ENCODE measurements at places on chromosomes 16 and 17. TPM values are rescaled to one million over a fixed set of nuclear protein-coding genes. Genes with fewer than 3 reads are reported as not detected.

GRCh38 chr17:64001763-64002529 is 3.8 kb downstream of the PRR29 start:
- peaks cover 2% of the 10 kb centered on the region for H3K36me3 ChIP-seq
- H3K27ac ChIP-seq, result peak overlapping the region; percentile 59
- DNase-seq, result no peak
- H3K27me3 ChIP-seq, result no peaks in the 10 kb centered on the region
- no peak overlapping the region for H3K4me3 ChIP-seq

GRCh38 chr16:19885451-19886072 is 914 bp upstream of the GPRC5B start:
- no peak for DNase-seq
- peak overlapping the region; percentile 94 for H3K4me3 ChIP-seq
- H3K27me3 ChIP-seq, result peaks cover 26% of the 10 kb centered on the region
- H3K36me3 ChIP-seq, result peaks cover 3% of the 10 kb centered on the region

DNA sequence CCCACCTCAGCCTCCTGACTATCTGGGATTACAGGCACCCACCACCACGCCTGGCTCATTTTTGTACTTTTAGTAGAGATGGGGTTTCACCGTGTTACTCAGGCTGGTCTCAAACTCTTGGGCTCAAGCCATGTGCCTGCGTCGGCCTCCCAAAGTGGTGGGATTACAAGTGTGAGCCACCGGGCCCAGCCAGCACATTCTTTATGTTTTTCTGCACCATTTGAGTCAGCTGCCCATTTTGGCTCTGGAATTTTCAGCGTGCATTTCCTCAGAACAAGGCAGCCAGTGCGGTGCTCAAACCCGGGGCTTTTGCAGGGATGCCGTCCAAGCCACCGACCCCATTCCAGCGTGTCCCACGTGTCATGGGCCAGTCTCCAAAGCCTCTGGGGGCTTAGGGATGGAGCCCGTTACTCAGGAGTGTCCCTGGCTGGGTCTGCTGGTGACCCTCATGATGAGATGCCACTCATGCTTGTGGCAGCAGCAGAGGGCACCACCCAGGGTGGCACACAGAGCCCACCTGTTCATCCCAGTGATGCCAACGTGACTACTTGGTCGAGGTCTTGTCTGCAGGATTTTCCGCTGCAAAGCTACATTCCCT is 3.7 kb upstream of the RAB40C start:
- peaks cover 17% of the 10 kb centered on the region for H3K4me1 ChIP-seq
- H3K4me3 ChIP-seq, result no peak overlapping the region
- peaks cover 3% of the 10 kb centered on the region for H3K36me3 ChIP-seq
- no peak for DNase-seq

DNA sequence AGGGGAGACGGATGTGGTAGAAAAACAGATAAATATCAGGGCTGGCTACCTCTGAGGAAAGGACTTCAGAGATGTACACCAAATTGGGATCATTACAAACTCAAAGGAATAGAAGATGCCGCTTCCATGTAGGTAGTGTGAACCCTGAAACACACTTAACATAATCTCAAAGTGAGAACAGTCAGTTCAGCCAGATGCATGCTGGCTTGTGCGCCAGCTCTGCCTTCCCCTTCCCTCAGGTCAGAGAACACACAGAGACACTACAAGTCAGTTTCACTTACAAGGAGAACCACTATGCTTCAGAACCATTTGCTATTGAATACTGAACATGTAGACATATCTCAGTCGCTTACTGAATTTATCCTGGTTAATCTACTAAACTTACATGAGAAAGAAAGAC is 176.0 kb upstream of the AXIN2 start:
- no peak for DNase-seq
- no peak overlapping the region for H3K4me3 ChIP-seq
- peaks cover 5% of the 10 kb centered on the region for H3K36me3 ChIP-seq
- H3K27me3 ChIP-seq, result no peaks in the 10 kb centered on the region

DNA sequence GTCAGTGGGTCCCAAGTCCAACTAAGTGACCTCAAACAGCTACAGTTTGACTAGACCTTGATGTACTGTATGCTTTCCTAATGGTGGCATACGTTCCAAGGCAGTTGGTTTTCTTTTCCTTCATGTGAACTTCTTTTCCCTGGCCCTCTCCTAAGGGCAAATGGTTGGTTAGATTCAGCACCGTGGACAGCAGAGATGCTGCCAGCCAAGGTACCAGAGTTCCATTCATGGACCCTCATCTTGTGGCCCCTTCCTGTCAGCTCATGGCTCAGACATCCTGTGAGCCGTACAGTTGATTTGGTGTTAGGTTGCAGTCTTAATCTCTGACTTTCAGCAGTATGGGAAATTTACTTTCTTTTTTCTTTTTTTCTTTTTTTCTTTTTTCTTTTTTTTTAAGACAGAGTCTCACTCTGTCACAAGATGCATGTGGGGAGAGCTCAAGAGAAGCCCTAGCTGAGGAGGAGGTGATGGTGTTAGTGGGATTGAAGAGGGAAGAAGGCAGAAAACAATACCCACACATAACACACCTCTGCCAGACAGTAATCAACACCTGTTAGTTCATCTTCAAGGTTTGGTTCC is 122.4 kb downstream of the USP31 start:
- no peaks in the 10 kb centered on the region for H3K4me1 ChIP-seq
- peaks cover 43% of the 10 kb centered on the region for H3K27me3 ChIP-seq
- H3K27ac ChIP-seq, result no peak overlapping the region
- H3K36me3 ChIP-seq, result no peaks in the 10 kb centered on the region
- DNase-seq, result no peak

DNA sequence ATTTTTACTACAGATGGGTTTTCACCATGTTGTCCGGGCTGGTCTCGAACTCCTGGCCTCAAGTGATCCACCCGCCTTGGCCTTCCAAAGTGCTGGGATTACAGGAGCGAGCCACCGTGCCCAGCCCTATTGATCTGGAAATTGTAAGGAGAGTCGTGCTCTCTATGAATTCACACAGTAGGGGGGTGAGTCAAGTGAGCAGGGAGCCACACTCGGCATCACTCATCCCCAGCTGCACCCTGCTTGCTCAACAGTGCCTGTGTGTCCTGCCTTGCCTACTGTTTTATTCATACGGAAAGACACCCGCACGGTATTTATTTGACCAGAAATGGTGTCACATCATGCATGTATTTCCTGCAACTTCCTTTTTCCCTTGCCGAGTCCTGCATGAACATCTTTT is 157.2 kb upstream of the FOXF1 start:
- no peaks in the 10 kb centered on the region for H3K4me1 ChIP-seq
- no peak overlapping the region for H3K27ac ChIP-seq
- DNase-seq, result no peak
- no peak overlapping the region for H3K4me3 ChIP-seq
- H3K36me3 ChIP-seq, result peaks cover 3% of the 10 kb centered on the region

DNA sequence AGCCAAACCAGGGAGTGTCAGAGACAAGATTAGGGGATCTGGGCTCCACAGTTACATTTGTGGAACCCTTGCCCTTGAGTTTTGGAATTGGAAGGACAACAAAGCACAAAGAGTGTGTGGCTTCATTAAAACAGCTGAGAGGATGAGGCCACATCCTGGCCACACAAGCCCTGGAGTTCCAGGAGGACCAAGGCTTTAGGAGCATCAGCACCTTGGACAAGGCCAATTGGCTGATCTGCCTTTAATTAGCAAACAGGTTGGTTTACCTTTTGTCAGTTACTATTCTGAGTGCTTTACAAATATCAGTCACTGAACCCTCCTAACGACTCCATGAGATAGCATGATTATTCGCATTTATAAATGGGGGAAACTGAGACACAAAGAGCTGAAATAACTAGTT is 54.7 kb downstream of the SLC6A2 start:
- no peak overlapping the region for H3K4me3 ChIP-seq
- DNase-seq, result no peak
- H3K27me3 ChIP-seq, result peaks cover 62% of the 10 kb centered on the region
- H3K4me1 ChIP-seq, result peaks cover 4% of the 10 kb centered on the region

DNA sequence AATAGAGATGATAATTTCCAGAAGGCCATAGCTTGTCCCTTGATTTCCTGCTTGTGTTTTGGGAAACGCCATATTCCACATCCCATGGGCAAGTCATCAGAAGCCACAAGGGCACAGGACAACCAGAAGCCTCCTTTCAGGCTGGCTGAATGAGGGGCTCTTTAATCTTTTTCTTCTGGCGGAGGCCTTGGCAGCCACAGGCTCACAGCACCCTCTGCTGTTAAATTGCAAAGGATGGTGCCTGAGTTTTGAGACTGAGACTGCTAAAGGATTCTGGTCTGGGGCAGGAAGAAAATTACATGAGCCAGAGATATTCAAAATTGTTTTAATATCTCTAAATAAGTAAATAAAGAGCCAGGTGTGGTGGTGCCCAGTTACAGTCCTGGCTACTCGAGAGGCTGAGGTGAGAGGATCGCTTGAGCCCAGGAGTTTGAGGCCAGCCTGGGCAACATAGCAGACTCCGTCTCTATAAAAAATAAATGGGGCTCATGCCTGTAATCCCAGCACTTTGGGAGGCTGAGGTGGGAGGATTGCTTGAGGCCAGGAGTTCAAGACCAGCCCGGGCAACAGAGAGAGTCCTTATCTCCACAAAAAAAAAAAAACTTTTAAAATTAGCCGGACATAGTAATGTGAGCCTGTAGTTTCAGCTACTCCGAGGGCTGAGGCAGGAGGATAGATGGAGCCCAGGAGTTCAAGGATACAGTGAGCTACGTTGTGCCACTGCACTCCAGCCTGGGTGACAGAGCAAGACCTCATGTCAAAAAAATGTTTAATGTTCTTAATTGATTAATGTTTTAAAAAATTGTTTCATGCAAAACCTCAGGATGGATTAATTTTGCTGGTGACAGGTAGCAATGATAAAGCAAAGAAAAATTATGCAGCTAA is 26.3 kb downstream of the AARSD1 start:
- H3K4me1 ChIP-seq, result peaks cover 2% of the 10 kb centered on the region
- no peaks in the 10 kb centered on the region for H3K36me3 ChIP-seq
- H3K27me3 ChIP-seq, result no peaks in the 10 kb centered on the region
- H3K27ac ChIP-seq, result peak overlapping the region; percentile 65

GRCh38 chr16:54482892-54483574 is 196.4 kb upstream of the IRX3 start:
- H3K36me3 ChIP-seq, result no peaks in the 10 kb centered on the region
- H3K4me1 ChIP-seq, result no peaks in the 10 kb centered on the region
- no peak for DNase-seq
- H3K27ac ChIP-seq, result no peak overlapping the region

DNA sequence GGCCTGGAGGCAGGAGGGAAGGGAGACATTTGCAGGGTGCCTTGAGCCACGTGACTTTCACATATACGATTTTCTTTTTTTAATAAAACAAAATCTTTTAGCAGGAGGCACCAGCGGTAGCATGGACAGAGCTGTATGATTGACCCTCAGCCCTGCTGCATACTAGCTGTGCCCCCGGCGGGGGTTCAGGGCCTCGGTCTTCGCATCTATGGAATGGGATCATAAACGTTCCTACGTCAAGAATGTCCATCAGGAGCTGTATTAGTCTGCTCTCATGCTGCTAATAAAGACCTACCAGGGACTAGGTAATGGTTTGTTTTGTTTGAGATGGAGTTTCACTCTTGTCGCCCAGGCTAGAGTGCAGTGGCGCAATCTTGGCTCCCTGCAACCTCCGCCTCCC is 27.2 kb downstream of the SLC38A8 start:
- no peak for DNase-seq
- no peak overlapping the region for H3K4me3 ChIP-seq
- H3K27ac ChIP-seq, result no peak overlapping the region
- H3K36me3 ChIP-seq, result no peaks in the 10 kb centered on the region

DNA sequence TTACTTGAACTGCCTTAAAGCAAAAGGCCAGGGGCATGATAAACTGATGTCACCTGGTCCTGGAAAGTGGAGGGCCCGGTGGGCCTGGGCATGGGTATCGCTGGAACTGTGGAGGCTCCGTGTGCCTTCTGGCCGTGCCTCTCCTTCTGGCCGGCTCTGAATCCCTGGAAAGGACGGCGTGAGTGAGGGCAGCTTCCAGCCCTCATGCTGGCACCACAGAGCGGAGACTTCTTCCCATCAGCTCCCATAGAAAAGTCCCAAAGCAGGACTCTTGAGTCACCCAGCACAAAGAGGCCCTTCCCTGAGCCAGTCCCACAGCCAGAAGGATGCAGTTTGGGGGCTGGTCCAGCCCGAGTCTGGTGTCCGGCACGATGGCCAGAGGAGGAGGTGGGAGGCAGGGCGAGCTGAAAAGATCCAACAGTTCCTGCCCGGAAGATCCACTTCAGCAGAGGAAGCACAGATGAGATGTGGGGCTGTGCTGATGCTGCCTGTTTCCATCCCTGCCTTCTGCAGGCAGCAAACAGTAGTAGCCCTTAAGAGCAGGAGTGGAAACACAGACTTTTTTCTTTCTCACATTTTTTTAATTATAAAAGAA is 7.8 kb downstream of the GAA start:
- H3K36me3 ChIP-seq, result no peaks in the 10 kb centered on the region
- H3K4me3 ChIP-seq, result no peak overlapping the region
- no peaks in the 10 kb centered on the region for H3K4me1 ChIP-seq
- H3K27ac ChIP-seq, result no peak overlapping the region
- DNase-seq, result no peak
- no peaks in the 10 kb centered on the region for H3K27me3 ChIP-seq

- H3K27me3 ChIP-seq, result no peaks in the 10 kb centered on the region
- DNase-seq, result no peak
- H3K27ac ChIP-seq, result peak overlapping the region; percentile 19
Observed at GRCh38 chr16:188674-189073, 8.4 kb downstream of the HBQ1 start.

- H3K4me3 ChIP-seq, result no peak overlapping the region
- H3K27ac ChIP-seq, result no peak overlapping the region
- no peak for DNase-seq
- H3K36me3 ChIP-seq, result no peaks in the 10 kb centered on the region
- H3K4me1 ChIP-seq, result no peaks in the 10 kb centered on the region
Observed at GRCh38 chr17:67322042-67322787, 44.2 kb downstream of the PSMD12 start.

GRCh38 chr17:2926019-2926650 is 129.9 kb downstream of the RAP1GAP2 start:
- peak overlapping the region; percentile 43 for H3K27ac ChIP-seq
- peaks cover 7% of the 10 kb centered on the region for H3K36me3 ChIP-seq
- H3K4me1 ChIP-seq, result peaks cover 36% of the 10 kb centered on the region
- no peak overlapping the region for H3K4me3 ChIP-seq

- H3K4me1 ChIP-seq, result no peaks in the 10 kb centered on the region
- no peak for DNase-seq
- H3K36me3 ChIP-seq, result no peaks in the 10 kb centered on the region
- no peak overlapping the region for H3K27ac ChIP-seq
Observed at GRCh38 chr16:66083171-66083570, 283.3 kb upstream of the CDH5 start.

GRCh38 chr17:83126275-83126811 is 46.9 kb downstream of the METRNL start:
- peaks cover 3% of the 10 kb centered on the region for H3K36me3 ChIP-seq
- H3K4me1 ChIP-seq, result peaks cover 17% of the 10 kb centered on the region
- no peak overlapping the region for H3K4me3 ChIP-seq
- peak overlapping the region; percentile 16 for H3K27ac ChIP-seq

ZG16B gene
- not detected for total RNA-seq

CACNG4 gene
- not detected for total RNA-seq

ABCA6 gene
- 0.99 TPM for total RNA-seq

SMYD4 gene
- 16.0 TPM for total RNA-seq

FOXC2 gene
- total RNA-seq, result not detected

DDX28 gene
- total RNA-seq, result 13.2 TPM

SLC25A19 gene
- total RNA-seq, result 13.7 TPM

ATP2A3 gene
- 279 TPM for total RNA-seq

LGALS9 gene
- 66.3 TPM for total RNA-seq

KIAA0513 gene
- 35.0 TPM for total RNA-seq

CHP2 gene
- not detected for total RNA-seq

TMIGD1 gene
- not detected for total RNA-seq

All from T-helper 17 cell (primary cell).